Panc1 (cell line): ENCODE measurements at places on chromosomes 1 and 21. TPM values are rescaled to one million over a fixed set of nuclear protein-coding genes. Genes with fewer than 3 reads are reported as not detected.

GRCh38 chr1:167627865-167628641, 2.0 kb upstream of the RCSD1 start:
- no peak for DNase-seq

GRCh38 chr1:237287876-237288521, 246.0 kb downstream of the RYR2 start:
- no peak for DNase-seq

GRCh38 chr1:19204446-19205266, 5.4 kb downstream of the UBR4 start:
- no peak for DNase-seq

DNA sequence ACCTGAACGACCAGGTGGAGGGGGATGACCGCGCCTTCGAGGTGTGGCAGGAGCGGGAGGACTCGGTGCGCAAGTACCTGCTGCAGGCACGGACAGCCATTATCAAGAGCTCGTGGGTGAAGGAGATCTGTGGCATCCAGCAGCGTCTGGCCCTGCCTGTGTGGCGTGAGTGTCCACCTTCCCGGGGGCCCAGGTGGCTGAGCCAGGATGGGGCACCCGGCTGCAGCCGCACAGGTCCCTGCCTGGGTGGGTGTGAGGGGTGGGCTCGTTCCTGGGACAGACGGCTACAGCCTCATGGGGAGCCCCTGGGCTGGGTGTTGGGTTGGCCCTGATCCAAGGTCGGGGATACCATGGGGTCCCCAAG, 65.2 kb downstream of the TRIM11 start:
- no peak for DNase-seq

DNA sequence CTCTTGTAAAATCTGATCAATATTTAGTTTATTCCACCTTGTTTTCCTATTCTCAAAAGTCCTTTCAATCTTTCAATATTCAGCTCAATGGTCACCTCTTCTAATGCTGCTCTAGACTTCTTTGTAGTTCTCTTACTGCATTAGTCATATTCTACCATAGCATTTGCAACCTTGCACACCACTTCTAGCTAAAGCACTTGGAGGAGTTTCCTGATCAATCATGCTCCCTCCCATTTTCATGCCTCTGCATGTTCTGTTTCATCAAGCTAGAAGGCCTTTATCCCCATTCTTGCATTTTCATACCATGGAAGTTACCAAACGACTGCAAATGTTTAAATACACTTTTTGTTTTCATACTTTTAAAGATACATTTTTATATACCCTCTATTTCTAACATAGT, 72.1 kb downstream of the SLC5A9 start:
- no peak for DNase-seq

- DNase-seq: no peak
These were observed 385.6 kb downstream of the HLX start for GRCh38 chr1:221264848-221265247.

GRCh38 chr1:239823852-239824251, 267.8 kb upstream of the FMN2 start:
- DNase-seq: no peak

- DNase-seq: no peak
These were observed 116.0 kb downstream of the NOS1AP start for GRCh38 chr1:162185314-162186025.

The OLIG2 gene
- total RNA-seq: not detected

The S100A7 gene
- total RNA-seq: not detected
